ENCODE measurements at places on chromosomes 3 and 15. TPM values are rescaled to one million over a fixed set of nuclear protein-coding genes. Genes with fewer than 3 reads are reported as not detected.

PLAAT1 gene
- 2.1 TPM for polyA plus RNA-seq

ZBTB11 gene
- 15.7 TPM for polyA plus RNA-seq

RAP2B gene
- polyA plus RNA-seq = 12.3 TPM

SYNM gene
- 0.18 TPM for polyA plus RNA-seq

ASB14 gene
- polyA plus RNA-seq = not detected

GHSR gene
- polyA plus RNA-seq = not detected

GOLGA8S gene
- not detected for polyA plus RNA-seq

TLR9 gene
- not detected for polyA plus RNA-seq

PPIP5K1 gene
- polyA plus RNA-seq = 40.6 TPM

GRIP2 gene
- polyA plus RNA-seq = not detected

DLG1 gene
- polyA plus RNA-seq = 31.0 TPM

PPP1R14D gene
- not detected for polyA plus RNA-seq

PLXNB1 gene
- polyA plus RNA-seq = 10.6 TPM

DISP2 gene
- 0.08 TPM for polyA plus RNA-seq

EXOG gene
- 12.9 TPM for polyA plus RNA-seq

GAP43 gene
- polyA plus RNA-seq = 0.09 TPM

NSUN3 gene
- 7.7 TPM for polyA plus RNA-seq

ZMYND10 gene
- polyA plus RNA-seq = 0.88 TPM

LXN gene
- not detected for polyA plus RNA-seq

FBXO40 gene
- polyA plus RNA-seq = not detected

APBA2 gene
- 30.7 TPM for polyA plus RNA-seq

TLNRD1 gene
- 21.5 TPM for polyA plus RNA-seq

ANKRD63 gene
- polyA plus RNA-seq = 0.63 TPM

Measured in K562 (cell line).